ENCODE measurements at places on chromosomes 5 and 9.

DNA sequence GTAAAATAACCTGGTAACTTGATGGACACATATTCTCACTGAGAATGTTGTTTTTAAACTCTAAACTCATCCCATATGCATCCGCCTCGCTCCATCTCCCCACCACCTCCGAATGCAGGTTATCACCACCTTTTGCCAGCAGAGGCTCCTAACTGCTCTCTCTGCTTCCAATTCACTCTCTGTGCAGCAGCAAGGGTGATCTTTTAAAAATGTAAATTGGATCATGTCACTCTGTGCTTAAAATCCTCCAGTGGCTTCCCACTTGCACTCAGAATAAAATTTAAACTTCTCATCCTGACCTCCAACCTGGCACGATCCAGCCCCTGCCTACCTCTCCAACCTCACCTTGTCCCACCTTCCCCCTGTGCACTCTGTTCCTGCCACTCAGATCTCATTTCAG lies 317.2 kb downstream of the ZSWIM6 start:
- DNase-seq = no peak

- peak; percentile 48 for DNase-seq
Measured at GRCh38 chr9:88593537-88594185, 58.7 kb downstream of the NXNL2 start.

GRCh38 chr9:137085920-137086530 lies 760 bp upstream of the MAN1B1 start:
- DNase-seq = peak; percentile 54

DNA sequence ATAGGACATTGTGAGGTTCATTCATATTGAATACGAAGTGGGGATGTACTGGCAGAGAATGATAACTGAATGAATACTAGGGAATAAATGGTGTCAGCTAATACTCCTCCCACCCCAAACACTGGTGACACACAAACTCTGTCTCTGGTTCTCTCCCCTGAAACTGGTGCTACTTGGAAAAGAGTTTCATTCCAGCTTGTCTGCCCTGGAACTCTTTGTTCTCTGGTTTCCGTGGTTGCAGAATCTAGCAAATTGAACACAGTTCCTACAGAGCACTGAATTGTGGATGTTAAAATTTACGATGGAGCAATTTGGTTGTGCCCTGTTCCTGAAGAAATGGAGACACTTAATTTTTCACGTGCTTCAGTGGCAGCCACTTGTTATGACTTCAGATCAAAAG lies 181.7 kb downstream of the KCTD16 start:
- no peak for DNase-seq

DNA sequence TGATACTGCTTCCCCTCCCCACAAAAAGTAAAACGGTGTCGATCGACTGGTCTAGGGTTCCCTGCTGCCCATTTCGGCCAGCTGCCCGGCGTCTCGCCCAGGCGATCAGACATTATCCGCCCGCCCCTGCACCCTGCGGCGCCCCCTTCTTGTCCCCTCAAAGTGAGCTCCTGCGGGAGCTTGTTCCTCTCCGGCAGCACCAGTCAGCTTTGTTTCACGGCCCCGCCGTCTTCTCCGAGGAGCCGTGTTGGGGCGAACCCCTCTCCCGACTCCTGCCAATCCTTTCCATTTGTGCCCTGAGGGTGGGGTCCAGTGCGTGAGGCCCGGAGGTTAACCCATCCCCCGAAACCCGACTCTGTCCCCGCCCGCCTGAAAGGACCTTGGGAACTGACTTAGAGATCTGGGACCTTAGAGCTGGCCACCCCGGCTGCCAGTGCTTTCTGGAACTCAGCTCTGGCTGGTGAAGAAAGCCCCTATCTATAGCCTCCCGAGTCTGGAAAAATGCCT lies 518 bp downstream of the UBE2B start:
- peak; percentile 61 for DNase-seq

GRCh38 chr9:8070779-8071444 lies 271.3 kb upstream of the DMAC1 start:
- no peak for DNase-seq

- DNase-seq = no peak
Measured at GRCh38 chr9:95157481-95158151, 159.9 kb downstream of the FANCC start.

- no peak for DNase-seq
Measured at GRCh38 chr9:21656776-21657674, 145.4 kb upstream of the MTAP start.

- DNase-seq = no peak
Measured at GRCh38 chr5:164962329-164962961, 1457.0 kb downstream of the MAT2B start.

GRCh38 chr5:119022773-119023172 lies 34.4 kb upstream of the DTWD2 start:
- no peak for DNase-seq

DNA sequence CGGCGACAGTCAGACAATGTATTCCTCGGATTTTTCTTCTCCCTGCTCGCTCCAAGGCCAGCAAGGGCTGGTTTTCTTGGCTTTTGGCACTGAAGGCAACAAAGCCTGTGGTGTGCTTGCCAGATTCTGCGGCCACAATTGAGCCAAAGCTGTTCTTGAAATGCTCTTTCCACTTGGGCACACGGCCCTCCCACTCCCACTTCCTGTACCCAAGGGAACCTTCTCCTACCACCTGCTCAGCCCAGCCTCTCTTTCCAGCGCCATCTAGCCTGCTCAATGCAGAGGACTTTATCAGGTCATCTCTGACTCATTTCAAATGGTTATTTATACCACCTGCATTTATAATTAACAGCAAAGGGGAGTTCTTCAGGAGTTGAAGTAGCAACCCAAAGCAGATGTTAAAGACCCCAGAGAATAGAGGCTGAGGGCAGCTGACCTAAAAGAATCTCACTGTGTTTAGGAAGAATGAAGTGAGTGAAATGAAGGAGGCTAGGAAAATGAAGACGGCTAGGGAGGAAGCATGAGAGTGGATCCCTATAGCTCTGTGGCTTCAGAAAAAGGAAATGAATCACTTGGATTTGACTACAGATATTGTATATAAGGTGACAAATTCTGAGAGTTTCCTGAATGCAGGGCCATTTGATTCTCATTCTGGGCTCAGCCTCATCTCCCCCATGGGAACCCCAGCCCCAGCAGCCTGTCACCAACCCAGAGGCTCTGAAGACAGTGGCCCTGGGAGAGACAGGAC lies 439.0 kb downstream of the ENC1 start:
- DNase-seq = peak; percentile 83

- no peak for DNase-seq
Measured at GRCh38 chr5:51373880-51374523, 9.2 kb upstream of the ISL1 start.

GRCh38 chr5:90709323-90710155 lies 150.9 kb downstream of the ADGRV1 start:
- peak; percentile 66 for DNase-seq

GRCh38 chr9:19787672-19788071 lies 1.2 kb downstream of the SLC24A2 start:
- DNase-seq = no peak

DNA sequence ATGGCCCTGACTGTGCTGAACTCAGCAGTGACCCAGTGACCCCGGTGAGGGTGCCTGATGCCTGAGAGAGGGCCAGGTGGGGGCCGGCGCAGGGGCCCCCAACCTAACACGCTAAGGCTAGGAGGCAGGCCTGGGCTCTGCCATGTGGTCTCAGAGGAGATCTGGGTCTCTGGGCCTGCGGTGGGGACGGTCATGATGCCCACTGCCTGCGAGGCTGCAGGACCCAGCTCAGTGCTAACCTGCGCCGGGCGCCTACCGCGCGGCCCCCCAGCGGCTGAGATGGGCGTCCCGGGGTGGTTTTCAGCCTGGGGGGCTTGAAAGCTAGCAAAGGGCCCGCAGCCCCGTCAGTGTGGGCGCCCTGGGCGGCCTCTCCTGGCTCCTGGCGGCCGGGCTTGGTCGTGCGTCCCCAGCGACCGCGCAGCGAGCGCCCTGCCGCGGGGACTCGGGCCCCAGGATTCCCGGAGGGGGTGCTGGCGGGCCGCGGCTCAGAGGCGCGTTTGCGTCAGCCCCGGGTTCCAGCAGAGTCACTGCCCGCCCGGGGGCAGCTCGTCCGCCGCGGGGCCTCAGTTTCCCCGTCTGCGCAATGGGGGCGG lies 2.5 kb downstream of the EGFL7 start:
- DNase-seq = no peak

GRCh38 chr5:159412284-159413046 lies 82.2 kb upstream of the IL12B start:
- peak; percentile 4 for DNase-seq

- DNase-seq = peak; percentile 86
Measured at GRCh38 chr5:157167214-157167621, 1.2 kb upstream of the GARIN3 start.

- DNase-seq = no peak
Measured at GRCh38 chr5:14445576-14446290, 135.9 kb upstream of the OTULINL start.

- DNase-seq = no peak
Measured at GRCh38 chr5:154366353-154366752, 79.4 kb upstream of the SAP30L start.

- DNase-seq = no peak
Measured at GRCh38 chr5:87899721-87900131, 368.9 kb downstream of the TMEM161B start.

- DNase-seq = no peak
Measured at GRCh38 chr5:119406551-119407110, 45.7 kb upstream of the HSD17B4 start.

DNA sequence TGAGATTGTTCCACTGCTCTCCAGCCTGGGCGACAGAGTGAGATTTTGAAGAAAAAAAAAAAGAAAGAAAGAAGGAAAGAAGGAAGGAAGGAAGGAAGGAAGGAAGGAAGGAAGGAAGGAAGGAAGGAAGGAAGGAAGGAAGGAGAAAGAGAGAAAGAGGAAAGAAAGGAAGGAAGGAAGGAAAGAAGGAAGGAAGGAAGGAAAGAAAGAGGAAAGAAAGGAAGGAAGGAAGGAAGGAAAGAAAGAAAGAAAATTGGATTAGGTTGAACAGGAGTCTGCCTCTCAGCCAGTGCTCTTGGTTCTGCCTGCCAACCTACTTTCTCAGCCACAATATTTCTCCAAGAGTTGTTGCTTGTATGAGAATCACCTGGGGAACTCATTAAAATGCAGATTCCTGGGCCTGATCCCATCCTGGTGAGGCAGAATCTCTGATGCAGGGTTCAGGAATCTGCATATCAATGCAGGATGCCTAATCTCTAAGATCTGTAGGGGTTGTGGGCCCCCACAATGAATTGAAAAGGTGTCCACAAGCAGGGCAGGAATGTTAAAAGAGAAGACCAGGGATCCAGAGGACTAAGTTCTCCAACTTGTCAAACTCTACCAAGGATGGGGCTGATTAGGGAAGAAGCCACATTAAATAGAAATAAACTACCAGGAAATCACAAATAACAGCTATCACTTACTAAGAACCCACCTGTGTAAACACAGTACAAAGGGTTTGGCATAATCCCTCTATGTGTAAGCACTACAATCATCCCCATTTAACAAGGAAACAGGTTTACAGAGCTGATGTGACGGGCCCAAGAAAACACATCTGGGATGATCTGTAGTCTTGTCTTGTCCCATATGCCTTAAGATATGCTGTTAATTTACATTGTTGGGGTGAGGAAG lies 23.4 kb upstream of the GALNT10 start:
- no peak for DNase-seq

DNA sequence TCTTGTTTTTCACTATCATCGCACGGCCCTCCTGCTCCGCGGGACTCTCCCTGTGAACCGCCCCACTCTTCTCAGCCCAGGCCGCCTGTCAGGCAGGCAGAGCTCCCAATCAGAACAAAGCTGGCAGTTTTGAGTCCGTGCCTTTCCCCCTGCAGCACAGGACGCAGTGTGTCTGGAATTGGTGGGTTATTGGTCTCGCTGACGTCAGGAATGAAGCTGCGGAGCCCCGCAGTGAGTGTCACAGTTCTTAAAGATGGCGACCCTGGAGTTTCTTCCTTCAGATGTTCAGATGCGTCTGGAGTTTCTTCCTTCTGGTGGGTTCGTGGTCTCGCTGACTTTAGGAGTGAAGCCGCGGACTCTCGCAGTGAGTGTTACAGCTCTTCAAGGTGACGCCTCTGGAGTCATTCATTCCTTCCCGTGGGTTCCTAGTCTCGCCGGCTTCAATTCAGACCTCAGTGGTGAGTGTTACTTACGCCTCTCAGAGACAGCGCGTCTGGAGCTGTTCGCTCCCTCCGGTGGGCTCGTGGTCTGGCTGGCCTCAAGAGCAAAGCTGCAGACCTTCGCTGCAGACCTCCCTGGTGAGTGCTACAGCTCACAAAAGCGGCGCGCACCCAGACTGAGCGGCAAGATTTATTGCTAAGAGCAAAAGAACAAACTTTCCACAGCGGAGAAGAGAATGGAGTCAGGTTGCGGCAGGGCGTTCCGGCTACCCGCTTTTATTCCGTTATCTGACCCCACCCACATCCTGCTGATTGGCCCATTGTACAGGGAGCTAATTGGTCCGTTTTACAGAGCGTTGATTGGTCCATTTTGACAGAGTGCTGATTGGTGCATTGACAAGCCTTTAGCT lies 7.4 kb downstream of the ZDHHC11B start:
- DNase-seq = no peak

DNA sequence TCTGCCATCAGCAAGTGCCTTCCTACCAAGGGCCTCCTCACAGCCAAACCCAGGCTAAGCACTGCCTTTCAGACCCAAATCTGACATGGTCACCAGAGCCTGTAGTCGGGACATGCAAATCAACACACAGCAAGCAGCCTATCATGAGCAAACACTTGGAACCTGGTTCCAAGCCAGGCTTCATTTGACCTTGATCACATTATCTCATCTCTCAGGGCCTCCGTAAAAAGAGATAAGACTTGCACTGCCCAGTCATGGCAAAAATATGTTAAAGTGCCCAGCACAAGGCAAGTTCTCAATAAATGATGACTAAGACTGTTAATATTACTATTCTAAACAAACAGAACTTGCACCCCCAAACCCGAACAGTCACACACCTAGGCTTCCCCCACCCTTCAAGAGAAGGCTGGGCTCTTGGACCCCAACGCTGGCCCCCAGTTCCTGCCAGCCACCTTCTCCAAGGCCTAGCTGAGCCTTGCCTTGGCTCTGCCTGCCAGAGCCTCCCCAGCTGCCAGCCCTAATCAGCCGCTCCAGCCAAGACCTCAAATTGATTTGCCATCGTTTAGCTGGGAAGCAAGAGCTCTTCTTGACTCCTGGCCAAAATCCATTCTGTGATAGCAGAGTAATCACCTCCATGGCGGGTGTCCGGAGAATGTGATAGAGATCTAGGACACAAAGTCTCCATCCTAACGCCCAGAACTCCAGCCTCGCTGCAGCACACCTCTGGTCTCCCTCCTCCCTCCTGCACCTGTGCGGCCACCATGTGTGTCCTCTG lies 18.7 kb downstream of the CPLX2 start:
- no peak for DNase-seq

GRCh38 chr5:32687499-32687831 lies 23.7 kb upstream of the NPR3 start:
- peak; percentile 82 for DNase-seq

DNA sequence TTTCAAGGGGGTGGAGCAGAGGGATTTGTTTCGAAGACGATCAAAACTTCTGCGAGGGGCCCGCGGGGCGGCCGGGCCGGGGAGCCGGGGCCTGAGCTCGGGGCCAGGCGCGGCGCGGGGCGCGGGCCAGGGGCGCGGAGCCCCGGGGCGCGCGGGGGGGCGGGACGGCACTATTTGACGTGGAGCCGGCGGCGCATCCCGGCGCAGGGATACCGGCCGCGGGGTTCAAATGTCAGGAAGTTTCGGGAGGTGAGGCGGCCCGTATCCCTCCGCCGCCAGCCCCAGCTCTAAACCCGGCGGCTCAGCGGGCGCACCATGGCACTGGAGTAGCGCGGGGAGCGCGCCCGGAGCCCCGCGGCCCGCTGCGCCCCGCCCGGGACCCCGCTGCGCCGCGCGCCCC lies at the start of gene LMX1B:
TSS of gene LMX1B (plus strand) at position 278 of the 400 bp plus-strand sequence. CDS start 522 bp downstream, outside the sequence.
- DNase-seq = peak; percentile 59

All from kidney tubule cell (primary cell).